Trophoblast cell (in vitro differentiated cells and primary cell): ENCODE measurements at places on chromosomes 7 and 10.

DNA sequence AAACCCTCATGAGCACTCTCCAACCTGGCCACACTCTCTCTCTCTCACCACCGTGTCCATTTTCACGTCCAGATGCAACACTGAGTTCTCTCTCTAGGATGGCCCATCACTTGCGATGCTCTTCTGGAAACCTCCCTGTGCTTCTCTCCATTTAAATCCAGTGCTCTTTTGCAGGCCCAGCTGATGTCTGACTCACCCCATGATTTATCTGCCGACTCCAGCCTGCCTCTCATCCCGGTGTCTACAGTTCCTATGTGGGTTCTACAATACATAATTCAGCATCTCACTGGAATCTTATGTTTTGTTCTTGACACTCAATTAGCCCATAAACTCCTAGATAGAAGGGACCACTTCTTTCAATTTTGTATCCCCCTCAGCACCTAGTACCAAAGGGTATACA, 5.0 kb downstream of the TPK1 start:
- DNase-seq: no peak

GRCh38 chr10:121305066-121305465, 293.2 kb downstream of the FGFR2 start:
- DNase-seq: no peak

DNA sequence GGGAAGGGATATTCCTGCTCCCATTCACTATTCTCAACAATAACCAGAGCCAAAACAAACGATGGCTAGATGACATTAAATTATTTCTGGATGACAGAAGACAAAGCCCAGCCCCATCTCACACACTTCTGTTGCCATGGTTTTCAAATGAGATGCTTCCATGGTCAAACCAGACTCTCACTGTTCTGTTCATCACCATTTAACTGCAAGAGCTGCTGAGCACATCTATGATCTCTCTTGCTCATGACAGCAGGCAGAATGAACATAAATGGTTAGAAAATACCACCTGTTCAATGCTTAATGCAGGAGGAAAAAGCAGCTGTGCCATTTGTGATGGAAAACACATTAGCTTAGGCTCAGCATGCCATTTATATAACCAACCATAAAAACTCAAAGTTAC, 758.6 kb upstream of the ZWINT start:
- DNase-seq: no peak

GRCh38 chr7:36244429-36244828, 91.4 kb downstream of the EEPD1 start:
- DNase-seq: no peak

GRCh38 chr10:1153805-1154351, 97.7 kb downstream of the WDR37 start:
- DNase-seq: no peak
